ENCODE measurements at places on chromosomes 7 and 10. TPM values are rescaled to one million over a fixed set of nuclear protein-coding genes. Genes with fewer than 3 reads are reported as not detected.

GRCh38 chr7:120731271-120731670, 126.7 kb downstream of the TSPAN12 start:
- DNase-seq: no peak

DNA sequence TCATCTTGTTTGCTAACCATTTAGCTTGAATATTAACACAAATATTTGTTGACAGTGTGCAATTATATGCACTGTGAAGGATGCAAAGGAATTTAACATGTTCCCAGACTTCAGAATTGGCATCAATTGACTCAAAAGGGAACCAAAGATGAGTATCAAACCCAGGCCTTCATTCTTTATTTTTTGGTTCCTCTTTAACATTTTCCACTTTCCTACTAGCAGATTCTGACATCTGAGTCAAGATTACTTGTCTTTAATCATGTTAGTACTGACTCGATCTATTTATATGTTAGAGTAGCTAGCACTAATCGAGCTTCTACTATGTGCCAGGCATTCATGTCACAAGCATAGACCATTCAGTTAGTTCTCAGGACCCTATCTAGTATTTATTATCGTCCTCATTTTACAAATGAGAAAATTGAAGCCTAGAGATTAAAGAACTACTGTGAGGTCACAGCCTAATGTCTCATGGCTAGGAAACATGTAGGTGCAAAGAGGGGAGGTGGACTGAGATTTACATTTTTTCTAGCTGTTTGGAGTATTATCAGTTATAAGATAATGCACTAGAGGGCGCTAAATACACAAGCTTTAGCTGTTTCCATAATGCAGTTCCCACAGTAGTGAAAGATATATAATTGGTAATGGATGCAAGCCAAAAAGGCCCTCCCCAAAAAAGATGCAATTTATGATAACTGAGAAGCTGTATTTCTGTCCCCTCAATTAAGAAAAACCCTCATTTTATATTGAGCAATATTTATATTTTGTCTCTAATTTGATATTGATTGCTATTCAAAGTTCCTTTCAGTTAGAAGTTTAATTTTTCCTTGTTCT, 32.9 kb upstream of the KMT2E start:
- no peak for DNase-seq

DNA sequence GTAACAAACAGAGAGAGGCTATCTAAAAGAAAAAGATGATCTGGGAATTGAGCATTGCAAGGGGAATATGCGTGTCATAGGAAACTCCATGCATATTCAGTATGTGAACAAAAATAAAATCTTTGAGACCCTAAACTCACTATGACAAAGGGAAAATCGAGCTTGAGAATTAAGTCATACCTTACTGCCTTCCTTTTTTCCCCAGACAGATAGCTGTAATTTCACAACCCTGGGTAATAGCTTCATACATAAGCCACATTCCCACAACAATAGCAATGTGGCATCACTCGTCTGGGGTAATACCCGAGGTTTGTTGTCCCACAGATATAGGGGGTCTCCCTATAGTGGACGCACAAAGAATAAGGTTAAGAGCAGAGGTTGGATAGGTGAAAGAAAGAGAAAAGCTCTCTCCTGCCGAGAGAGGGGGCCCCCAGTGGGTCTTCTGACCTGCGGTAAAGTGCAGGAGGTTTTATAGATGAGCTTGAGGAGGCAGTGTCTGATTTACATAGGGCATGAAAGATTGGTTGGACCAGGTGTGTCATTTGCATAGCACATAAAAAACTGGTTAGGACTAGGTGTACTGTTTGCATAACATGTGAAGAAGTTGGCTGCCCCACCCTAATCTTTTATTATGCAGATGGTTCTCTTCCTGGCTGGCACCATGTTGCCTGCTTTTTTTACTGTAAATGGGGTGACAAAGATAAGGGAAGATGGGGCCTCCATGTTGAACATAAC, 11.6 kb downstream of the CYP3A43 start:
- no peak for DNase-seq

The SPACDR gene
- not detected for total RNA-seq

- DNase-seq: no peak
Observed at GRCh38 chr10:73774637-73775036, 7.2 kb upstream of the CHCHD1 start.

The ARID5B gene
- total RNA-seq: 63.7 TPM

The C10orf62 gene
- total RNA-seq: not detected

The BAMBI gene
- 54.8 TPM for total RNA-seq

The FRAT1 gene
- 2.9 TPM for total RNA-seq

GRCh38 chr7:66236713-66237303, 31.7 kb downstream of the TPST1 start:
- no peak for DNase-seq

GRCh38 chr10:24035761-24036160, 173.2 kb upstream of the KIAA1217 start:
- DNase-seq: no peak

DNA sequence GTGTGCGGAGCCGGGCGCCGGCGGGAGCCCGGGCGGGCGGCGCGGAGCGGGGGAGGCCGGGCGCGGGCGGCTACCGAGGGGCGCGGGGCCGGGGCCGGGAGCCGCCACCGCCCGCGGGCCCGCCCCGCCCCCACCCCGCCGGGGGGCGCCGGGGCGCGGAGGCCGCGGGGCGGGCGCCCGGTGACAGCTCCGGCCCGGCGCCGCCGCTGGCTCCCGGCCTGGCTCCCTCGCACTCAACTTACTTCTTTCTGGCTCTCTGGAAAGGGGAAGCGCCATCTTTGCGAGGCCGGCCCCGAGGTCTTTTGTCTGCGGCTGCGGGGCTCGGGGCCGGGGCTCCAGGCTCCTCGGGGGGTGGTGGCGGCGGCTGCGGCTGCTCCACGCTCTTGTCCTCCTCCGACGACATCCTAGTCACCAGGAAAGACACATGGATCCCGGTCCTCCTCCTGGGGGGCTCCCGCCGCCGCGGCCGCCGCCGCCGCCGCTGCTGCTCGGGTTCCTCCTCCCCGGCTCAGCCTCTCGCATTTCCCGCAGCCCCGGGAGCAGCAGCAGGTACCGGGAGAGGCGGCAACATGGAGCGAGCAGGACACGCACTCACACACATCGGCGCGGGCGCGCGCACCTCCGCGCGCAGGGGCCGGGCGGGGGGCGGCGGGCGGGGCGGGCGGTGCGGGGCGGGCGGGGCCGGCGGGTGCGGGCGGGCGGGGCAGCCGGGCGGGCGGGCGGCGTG, at the start of gene KMT2C:
KMT2C (minus strand) TSS at position 620 of the 727 bp plus-strand sequence; CDS start at position 403, 217 bp downstream.
- peak; percentile 62 for DNase-seq

DNA sequence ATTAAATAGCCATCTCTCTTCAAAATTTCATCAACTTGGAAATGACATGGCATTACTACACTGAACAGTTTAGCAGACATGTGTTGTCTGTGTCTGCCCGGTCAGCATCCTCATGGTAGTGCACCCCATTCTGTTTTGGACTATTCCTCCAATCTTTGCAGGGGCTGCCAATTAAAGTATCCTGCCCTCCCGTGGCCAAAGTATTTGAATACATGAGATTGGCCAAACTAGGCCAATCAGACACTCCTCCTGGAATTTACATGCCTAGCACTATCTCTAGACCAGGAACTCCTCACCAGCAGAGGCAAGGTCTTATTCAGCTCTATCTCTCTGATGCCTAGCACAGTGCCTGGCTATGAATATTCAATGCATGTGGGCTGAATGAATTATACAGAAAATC, 4.4 kb downstream of the SHTN1 start:
- no peak for DNase-seq

GRCh38 chr10:92126100-92126650, 164.7 kb downstream of the CPEB3 start:
- DNase-seq: no peak

DNA sequence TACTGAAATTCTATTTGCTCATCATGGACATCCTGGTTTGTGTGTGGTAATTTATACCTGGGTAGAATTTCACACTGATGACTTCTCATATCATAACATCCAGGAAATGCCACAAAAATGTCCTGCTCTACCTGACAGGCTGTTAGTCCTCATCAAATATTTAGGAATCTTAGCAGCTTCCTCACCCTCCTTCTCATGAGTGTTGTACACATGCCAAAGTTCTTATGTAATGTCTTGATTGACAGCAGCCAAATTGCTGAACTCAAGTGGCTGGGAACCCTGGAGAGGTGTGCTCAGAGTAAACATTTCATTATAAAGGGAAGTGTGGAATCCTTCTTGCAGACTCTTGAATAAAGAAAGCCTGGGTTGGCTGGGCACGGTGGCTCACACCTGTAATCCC, 8.9 kb downstream of the EEPD1 start:
- DNase-seq: no peak

GRCh38 chr10:80279146-80279545, 10.3 kb downstream of the MAT1A start:
- DNase-seq: peak; percentile 37

DNA sequence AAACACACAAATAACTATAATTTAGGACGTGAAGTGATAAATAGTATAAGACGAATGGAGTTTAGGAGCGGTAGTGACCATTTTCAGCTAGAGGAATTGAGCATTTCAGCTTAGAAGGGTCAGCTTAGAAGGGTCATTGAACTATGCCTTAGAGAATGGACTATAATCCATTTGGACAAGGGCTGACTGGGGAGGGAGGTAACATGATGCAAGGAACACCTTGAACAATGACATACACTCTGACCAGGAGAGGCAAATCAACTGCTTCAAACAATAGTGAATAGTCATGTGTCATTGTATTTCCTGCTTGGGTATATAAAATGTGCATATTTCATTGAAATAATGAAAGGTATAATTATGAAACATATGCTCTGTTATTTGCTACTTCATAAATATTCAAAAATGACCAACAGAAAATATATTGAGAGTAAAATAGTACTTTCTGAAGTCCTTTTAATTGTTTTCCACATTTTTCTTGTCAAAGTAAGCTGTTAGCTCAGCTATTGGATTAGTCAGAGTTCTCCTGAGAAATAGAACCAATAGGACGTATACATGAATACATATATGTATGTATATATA, 40.5 kb upstream of the WASL start:
- no peak for DNase-seq
